ENCODE measurements at places on chromosomes 7 and 10.
A peak's percentile ranks its signal among the peaks of the same experiment; 100 is the strongest.

GRCh38 chr10:61765176-61766087, 102.7 kb downstream of the CABCOCO1 start:
- no peak for DNase-seq

GRCh38 chr10:72173619-72174296, 42.1 kb upstream of the ANAPC16 start:
- no peak for DNase-seq

- DNase-seq, result no peak
These were observed 4.8 kb downstream of the CRPPA start for GRCh38 chr7:16416289-16417282.

GRCh38 chr10:50224330-50224952, 26.9 kb downstream of the ASAH2 start:
- DNase-seq, result peak; percentile 56

- peak; percentile 42 for DNase-seq
These were observed 31.7 kb downstream of the CYCS start for GRCh38 chr7:25093268-25093826.

DNA sequence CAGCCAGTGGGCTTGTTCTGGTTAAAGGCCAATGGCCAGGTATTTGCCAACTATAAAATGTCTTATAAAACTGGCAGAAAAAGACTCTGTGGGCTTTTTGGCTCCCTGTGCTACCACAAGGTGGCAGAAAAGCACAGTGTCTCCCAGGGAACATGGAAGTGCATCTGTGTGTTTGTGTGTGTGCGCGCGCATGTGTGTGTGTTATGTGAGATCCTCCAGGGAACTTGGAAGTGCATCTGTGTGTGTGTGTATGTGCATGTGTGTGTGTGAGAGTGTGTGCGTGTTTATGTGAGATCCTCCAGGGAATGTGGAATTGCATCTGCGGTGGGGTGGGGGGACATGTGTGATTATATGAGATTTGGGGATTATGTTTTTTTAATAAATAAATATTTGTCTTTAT, 30.2 kb upstream of the ABI1 start:
- DNase-seq, result peak; percentile 69

GRCh38 chr7:120703585-120704240, 154.2 kb downstream of the TSPAN12 start:
- no peak for DNase-seq

DNA sequence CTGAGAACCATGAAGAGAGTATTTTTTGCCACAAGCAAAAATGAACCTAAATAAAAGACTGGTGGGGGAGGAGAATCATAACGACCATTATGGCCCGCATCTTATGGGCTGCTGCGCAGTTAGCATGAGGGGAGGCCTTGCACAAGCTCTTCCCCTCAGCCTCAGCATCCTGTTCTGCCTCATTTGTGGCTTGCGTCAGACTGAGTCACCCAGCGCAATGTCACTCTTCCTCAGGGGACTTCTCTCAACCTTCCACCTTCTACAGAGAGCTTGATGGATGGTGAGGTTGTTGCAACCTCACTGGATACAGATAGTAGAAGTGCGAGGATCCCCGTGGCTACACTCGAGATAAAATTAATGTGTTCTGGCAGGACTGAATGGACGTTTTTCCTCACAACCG, 16.8 kb upstream of the GPR15LG start:
- DNase-seq, result no peak

GRCh38 chr7:20157456-20157855, 59.7 kb downstream of the MACC1 start:
- no peak for DNase-seq

DNA sequence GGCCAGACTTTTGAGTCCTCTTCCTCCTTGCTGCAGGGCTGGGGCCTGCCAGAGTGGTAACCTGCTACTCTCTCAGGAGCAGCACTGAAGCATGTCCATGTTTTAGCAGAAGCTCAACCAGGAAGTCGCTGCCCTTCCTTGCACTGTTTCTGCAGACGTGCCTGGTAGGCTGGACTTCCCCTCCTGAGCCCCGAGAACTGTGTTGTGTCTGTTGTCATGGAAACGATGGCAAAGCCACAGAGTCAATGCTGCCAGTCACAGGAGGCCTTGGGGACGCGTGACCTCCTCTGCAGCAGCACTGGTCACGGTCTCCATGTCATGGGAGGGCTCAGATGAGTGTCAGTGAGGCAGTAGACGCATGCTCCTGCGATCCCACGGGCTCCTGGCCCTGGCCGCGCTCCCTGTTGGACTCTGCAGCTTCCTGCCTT, 145.5 kb downstream of the FANK1 start:
- DNase-seq, result no peak

GRCh38 chr10:93438613-93439253, 43.4 kb downstream of the MYOF start:
- no peak for DNase-seq

DNA sequence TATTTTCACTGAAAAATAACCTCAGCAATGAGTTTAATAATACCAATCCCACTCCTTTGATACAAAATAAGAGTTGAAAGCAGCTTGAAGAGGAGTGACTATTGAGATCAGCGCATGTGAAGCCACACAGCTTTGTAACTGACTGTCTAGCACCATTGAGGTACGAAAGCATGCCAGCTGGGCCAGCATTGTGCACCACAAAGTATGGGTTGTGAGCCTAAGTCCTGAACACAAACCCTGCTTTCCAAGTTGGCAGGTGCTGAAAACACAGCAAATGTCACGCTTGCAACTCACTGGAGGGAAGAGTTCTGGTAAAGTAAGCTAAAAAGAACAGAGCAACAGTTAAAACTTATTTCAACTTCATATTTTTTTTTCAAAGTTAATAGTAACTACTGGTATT, 4.0 kb upstream of the FAM53B start:
- DNase-seq, result no peak

GRCh38 chr10:58565271-58565670, 52.6 kb downstream of the BICC1 start:
- no peak for DNase-seq

DNA sequence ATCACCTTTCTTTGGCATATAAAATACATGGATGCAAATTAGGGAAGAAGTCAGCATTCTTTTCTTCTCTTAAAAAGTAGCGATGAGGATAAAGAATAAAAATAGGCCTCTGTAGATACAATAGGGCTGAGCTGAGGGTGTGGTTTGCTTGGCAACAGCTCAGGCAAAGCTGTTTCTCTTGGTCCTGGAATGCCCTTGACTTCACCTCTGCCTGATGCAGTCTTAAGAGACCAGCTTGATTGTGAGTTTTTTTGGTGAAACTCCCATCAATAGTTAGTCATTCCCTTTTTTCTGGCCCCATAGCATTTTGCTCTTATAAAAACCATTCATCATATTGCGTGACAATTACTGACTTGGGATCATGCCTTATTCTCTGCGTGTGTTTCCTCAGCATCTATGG, 42.1 kb upstream of the MKLN1 start:
- DNase-seq, result no peak

DNA sequence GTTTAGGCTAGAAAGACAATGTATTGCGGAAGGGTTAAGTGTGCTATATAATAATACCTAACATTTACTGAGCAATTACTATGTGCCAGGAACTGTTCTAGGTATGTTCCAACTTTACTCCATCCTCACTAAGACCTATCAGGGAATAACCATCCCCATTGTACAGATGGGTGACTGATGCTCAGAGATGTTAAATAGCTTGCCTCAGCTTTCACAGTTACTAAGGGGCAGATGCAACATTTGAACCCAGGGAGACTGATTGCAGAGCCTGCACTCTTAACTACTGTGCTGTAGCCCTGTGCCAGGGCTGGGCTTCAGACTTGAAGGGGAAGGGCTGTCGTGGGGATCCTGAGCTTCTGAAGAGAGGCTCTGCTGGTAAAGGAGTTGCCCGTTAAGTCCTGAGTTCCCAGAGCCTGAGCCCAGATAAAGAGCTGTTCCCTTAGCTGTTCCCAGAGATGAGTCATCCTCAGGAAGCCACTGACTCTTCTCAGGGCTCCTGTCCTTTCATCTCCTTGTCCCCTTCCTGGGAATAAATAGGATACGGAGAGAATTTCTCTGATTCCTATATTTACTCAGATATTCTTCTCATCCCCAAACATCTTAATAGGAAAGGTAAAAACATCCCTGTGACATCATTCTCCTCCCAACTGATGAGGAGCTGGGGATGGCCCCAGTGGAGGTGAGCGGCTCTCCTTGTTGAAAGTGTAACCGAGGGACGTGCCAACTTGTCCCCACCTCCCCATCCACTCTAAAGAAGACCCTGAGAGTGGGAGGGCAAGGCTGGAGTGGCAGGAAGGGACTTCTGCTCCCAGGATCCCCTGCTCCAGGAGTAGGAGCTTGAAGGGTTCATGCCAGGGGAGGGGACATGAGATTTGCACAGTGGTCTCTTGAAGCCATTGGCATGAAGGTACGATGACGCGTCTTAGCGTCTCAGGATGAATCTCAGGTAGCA, 28.0 kb upstream of the HABP2 start:
- DNase-seq, result no peak

- no peak for DNase-seq
These were observed 25.3 kb downstream of the PFKFB3 start for GRCh38 chr10:6228010-6228511.

GRCh38 chr10:18501198-18501597, 150.2 kb downstream of the NSUN6 start:
- no peak for DNase-seq

- DNase-seq, result peak; percentile 66
These were observed 461.9 kb upstream of the KLF6 start for GRCh38 chr10:4246881-4247358.

DNA sequence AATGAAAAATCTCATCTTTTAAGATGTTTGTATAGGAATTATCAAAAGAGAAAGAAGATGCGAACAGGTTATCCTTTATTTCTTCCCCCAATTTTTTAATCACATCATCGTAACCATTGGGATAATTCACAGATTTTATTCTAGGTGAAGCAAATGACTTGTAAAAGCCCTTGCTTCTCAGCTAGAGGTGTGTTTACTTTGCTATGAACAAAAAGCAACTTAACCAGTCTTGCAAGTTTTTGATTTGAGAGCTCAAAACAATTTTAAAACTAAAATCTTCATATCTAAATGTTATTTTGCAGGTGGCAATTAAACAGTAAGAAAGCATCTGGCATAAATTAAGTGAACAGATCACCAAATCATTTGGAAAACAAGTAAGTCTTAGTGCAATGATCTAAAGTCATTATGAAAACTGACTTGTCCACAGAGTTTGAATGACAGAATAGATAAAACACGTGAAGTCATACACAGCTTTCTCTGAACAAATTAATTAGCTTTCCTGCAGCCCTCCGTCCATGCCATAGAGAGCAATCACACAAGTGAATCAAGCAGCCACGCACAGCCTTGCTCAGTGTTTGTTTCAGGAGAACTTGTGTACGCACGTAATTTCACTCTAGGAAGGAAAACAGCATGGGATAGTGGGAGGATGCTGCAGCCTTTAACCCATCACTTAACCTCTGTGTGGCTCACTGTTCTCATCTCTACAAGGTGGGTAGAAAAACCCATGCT, 85.0 kb upstream of the ZNF800 start:
- DNase-seq, result no peak

DNA sequence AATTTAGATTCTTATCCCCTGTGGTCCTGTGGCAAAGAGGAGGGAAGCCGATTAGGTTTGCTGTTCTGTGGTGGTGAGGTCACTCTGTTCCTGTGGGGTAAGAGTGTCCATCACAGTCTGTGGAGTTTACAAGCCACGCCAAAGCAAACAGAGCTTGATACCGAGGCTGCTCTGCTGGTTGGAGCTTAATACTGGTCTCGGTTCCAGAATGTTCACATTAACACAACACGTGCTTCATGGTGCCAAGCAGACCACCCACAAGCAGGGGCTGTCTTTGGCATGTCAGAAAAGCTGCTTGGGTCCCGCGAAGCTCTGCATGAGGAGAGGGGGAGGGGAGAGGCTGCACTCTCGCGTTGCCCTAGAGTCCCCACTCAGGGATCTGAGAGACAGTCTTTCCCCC, 47.5 kb downstream of the DNAJB6 start:
- DNase-seq, result no peak
